Thoracic aorta (tissue), 2 donors: ENCODE measurements at places on chromosomes 2 and 18.

DNA sequence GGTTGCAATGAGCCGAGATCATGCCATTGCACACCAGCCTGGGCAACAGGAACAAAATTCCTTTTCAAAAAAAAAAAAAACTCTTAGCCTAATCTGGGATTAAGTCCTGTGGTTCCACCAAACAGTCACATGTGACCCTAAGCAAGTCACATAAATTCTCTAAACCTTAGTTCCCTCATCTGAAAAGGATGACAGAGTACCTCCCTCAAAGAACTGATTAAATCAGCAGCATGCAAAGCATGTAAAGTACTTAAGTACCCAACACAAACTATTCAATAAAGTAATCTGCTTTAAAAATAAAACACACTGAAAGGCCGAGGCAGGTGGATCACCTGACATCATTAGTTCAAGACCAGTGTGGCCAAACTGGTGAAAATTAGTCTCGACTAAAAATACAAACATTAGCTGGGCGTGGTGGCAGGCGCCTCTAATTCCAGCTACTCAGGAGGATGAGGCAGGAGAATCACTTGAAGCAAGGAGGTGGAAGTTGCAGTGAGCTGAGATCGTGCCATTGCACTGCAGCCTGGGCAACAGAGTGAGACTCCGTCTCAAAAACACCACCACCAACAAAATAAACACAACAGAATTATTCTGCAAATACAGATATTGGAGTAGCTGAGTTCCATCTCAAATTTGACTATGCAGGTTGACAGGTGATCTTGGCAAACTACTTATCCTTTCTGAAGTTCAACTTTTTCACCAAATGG, 7.0 kb downstream of the USP34 start:
- DNase-seq = no peak

DNA sequence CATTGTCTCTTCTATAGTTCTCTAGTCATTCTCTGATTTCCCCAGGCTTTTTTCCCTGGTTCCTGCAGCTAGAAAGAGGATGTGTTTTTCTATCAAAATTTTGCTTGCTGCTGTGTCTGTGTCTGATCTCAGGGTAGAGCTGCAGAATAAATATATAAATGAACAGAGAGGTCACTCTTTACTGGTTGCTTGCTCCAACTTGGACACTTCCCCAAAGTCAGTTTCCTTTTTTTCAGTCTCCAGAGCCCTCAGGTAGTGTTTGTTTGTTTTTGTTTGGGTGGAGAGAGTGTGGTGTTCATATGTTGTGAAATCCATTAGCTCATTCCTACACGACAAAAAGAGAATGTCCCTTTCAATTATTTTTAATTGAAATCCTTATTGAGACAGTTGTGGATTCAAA, 85.8 kb downstream of the CERS6 start:
- no peak for DNase-seq

DNA sequence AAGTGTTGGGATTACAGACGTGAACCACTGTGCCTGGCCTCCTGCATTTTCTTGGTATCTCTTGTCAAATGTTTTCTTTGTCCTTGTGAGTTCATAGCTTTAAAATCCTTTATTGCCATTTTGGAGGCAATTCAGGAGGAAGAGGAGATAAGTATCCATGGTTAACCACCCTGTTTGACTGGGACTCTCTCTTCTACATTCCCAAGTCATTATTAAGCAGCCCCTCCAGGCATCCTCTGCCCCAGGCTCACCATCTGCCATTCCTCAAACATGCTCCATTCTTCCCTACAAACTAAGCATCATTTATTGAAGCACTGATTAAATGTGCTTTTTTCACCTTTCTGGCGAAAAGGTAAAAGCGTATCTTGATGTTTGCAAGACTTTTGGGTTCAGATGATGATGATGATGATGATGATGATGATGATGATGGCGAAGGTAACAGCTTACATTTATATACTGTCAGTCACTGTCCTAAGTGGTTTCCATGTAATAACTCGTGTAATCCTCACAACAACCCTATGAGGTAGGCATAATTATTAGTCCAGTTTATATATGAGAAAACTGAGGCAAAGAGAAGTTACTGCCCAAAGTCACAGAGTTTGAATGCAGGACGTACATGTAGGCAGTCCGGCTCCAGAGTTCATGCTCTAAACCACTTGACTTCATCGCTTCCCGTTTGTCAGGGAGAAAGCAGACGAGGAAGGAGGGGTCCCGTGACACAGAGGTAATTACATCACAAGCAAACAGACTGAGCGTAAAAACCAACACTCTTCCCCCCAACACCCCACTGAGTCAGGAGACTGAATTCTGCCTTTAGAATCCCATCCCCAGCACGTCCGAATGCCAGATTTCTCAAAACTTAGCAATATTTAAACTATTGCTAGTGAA, 69.7 kb upstream of the ACKR3 start:
- no peak for DNase-seq

DNA sequence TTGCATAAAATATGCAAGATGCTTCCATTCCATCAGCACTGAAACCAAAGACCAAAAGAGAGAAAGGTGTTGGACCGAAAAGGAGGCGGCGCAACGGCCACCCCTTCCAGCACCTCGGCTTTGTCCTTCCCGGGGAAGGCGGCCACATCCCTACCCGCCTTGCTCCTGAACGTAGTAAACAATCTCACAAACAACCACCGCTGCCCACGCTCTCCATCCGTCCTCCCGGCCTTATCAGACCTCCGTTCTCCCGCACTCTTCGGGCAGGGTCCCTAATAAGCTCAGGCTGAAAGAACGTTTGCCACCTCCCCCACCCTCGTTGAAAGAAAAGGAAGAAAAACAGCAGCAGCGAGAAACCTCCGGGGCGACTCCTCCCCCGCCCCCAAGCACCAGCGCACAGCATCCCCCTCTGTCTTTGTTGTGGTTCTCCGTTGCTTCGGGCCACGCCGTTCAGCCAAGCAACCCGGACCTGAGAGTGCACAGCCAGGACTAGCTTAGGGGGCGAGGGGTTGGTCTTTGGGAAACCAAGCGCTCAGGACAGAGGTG, 4.4 kb downstream of the EVX2 start:
- no peak for DNase-seq

DNA sequence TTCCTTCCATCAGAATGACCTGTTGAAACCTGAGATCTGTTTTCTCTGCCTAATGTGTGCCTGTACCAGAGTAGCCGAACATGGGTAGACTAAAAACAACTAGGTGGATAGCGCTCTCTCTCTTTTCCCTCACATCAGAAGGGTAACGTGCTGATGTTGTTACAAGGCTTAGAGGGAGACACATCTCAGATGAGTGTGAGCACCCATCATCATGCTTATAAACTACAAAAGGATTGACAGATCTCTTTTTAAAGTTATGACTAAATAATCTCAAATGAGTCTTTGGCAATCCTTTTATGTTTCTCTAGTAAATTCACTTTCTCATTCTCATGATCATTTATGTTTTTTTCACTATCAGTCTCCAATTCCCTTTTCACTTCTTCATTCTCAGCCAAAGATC, 75.5 kb upstream of the CCDC141 start:
- no peak for DNase-seq

GRCh38 chr18:76932026-76932819, 109.9 kb downstream of the ZNF236 start:
- DNase-seq = no peak

DNA sequence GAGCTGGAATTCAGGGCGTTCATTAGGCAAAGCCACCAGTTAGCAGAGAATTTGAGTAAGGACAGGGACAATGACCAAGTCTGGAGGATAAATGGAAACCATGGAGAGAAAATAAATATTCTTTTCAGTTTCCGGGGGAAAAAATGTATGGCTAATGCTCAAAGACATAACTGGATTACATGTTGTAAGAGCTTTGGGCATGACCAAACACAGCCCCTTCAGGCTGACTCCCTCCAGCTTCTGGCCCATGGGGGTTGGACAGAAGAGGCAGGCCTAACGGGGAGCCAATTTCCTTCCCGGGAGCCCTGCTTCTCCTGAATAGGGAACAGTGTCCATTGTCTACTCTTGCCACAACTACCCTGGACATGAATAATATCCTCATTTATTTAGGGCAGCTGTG, 39.5 kb upstream of the FOXI3 start:
- DNase-seq = no peak

DNA sequence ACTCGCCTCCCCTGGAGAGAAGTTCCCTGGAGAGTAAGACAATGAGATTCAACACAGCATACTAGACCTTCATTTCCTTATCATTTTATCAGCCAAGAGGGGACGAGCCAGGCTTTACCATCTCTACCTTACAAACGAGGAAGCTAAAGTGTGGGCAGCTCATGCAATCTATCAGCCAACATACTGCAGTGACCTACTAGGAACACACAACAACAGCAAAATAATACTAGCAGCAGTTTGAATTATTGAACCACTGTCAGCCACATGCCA, 60.0 kb upstream of the TEX51 start:
- no peak for DNase-seq

DNA sequence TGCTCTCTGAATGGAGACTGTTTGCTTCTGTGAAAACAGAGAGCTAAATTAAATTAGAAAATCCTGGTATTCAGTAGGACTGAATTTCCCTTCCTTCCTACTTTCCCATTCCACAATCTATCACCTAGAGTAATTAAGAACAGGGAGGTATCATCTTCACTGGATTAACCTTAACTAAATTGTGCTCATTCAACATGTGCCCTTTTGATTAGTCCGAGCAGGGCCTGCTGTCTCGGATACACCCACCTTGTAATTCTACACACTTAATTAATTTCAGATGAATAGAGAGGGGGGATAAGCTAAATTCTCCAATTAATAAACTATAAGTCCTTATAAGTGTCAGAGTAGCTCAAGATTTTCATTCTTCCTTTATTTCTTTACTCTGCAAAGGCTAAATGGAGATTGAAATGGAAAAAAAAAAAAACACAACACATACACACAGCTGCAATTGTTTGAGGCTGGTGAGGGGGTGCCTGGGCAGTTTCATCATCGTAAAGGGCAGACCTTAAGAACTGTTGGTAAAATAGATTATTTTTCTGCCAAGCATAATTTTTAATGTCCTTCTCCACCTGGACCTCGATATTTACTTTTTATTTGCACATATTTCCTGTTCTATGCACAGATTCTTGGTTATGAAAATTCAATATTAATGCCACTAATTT, 157.1 kb upstream of the SIX2 start:
- DNase-seq = no peak

DNA sequence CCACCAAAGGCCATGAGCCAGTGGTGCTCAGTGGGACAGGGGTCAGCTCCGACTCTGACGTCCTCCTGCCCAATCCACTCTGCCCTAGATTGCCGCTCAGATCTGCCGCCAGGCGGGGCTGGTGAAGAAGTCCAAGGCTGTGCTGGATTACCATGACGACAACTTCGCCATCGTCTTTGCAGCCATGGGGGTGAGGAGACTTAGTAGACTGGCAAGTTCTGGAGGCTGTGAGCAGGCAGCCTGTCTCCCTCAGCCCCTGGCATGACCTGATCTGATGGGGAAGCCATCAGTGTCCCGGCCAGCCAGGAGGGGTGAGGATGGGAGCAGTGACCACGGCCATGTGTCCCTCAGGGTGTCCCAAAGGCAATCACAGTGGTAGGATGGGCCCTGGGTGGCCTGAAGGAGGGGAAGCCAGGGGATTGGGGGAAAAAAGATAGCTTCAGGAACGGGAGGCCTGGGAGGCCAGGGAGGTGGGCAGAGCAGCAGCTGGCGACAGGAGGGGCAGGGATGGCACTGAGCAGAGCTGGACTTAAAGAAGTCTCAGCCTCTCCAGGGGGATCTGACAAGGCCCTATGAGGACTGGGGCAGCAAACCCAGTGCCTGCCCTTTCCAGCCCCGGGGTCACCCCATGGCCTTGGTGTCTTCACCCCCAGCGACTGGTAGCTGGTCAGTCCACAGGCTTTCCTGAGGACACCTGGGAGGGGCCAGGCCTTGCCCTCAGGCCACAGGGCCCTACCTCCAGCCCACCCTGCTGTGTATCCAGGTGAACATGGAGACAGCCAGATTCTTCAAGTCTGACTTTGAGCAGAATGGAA, 17.4 kb upstream of the ANKRD53 start:
- no peak for DNase-seq

DNA sequence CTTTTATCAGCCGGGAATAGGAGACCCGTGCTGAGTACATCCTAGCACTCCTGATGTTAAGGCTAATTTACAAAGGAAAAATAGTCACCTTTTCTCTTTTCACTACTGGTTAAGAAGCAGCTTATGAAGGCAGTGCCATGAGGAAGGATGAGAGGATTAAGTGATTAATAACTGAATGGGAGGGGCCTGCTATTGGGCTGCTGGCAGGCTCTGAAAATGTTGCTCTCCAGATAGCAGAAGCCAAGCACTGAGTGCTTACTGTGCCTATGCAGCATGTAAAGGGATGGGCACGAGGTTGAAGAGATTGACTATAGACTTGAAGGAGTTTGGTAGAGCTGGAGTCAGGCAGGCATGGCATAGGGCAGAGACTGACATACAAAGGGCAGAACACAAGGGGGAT, 282.4 kb upstream of the THSD7B start:
- DNase-seq = no peak

GRCh38 chr18:75162978-75163377, 46.0 kb downstream of the PTGR3 start:
- DNase-seq = no peak

DNA sequence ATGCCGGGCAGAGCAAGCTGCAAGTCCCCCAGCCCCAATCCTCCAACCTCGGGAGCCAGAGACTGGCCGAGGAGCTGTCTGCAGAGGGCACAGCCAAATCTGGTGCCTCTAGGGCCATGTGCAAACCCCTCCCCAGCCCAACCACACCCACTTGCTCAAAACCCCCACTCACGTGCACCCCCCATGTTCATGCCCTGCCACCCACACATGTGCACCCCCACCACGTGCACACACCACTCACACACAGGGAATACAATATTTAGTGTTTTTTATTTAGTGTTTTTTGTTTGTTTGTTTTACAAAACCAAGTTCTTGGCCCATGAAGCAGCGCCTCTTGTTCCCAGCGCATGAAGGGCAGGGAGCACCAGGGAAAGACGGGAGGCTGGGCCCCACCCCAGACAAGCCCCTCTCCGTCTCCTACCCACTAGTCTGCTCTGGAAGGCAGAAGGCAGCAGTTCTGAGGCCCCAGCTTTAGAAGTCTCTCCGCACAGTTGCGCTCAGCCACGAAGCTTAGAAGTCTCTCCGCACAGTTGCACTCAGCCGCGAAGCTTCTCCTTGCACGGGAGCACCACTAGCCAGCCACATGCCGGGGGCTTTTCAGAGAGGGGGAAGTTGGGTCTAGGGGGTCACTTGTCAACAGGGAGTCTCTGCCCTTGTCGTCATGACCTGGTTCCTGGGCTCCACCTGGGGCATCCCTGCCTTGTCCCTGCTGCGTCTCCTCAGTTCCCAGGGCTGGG, 276.1 kb upstream of the HDAC4 start:
- no peak for DNase-seq

- no peak for DNase-seq
Observed at GRCh38 chr2:44951714-44952113, 10.2 kb downstream of the SIX3 start.

DNA sequence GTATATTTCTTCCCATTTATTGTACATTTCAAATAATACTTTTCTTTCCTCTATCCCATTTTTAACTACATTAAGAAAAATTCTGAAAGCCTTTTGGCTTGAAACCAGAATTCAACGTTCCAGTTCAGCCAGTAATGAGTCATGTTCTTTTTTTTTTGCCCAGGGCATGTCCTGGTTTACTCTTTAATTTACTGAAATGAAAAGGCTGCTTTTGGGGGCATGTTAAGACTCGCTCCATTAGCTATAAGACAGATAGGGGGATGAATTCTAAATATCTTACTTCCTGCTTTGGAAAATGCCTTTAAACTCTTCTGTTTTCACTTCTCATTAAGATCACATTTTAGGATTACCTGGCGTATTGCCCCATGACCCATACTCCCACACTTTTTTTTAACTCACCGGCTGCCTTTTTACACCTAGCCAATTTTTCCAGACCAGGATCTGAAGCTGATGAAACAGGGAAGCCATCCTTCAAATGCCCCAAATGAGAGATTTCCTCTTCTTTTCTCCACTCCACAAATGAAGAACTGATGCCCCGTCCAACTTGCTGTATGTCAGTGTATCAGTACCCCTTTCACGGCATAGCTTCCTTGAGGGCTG, 585 bp downstream of the ABCA12 start:
- DNase-seq = no peak
